ENCODE measurements at places on chromosomes 13 and 19.

GRCh38 chr19:38433268-38433733 is at the start of gene RYR1:
Gene RYR1 (plus strand): TSS chr19:38433691. CDS start chr19:38433830, 139 bp downstream.
- peak; percentile 68 for DNase-seq

- no peak for DNase-seq
These were observed 143.5 kb downstream of the DCT start for GRCh38 chr13:94335761-94336526.

DNA sequence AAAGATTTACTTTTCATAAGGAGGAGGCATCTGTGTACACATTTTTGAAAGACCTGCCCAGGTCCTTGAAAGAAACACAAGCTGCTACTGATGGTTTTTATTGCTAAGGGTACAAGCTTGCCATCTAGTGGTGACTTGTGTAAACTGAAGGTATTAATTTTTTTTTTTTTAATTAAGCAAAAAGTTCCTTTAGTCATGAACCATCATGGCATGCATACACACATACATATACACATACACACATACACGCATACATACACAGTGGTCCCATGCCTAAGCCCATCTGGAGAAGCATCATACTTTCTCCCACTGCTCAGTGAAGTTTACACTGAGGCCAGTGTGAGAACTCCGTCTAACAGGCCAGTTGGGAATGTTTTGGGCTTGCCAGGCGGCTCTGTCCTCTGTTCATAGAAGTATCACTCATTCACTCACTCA is 312.5 kb downstream of the DCLK1 start:
- DNase-seq, result no peak

- no peak for DNase-seq
These were observed 8.6 kb downstream of the VASP start for GRCh38 chr19:45515807-45516401.

DNA sequence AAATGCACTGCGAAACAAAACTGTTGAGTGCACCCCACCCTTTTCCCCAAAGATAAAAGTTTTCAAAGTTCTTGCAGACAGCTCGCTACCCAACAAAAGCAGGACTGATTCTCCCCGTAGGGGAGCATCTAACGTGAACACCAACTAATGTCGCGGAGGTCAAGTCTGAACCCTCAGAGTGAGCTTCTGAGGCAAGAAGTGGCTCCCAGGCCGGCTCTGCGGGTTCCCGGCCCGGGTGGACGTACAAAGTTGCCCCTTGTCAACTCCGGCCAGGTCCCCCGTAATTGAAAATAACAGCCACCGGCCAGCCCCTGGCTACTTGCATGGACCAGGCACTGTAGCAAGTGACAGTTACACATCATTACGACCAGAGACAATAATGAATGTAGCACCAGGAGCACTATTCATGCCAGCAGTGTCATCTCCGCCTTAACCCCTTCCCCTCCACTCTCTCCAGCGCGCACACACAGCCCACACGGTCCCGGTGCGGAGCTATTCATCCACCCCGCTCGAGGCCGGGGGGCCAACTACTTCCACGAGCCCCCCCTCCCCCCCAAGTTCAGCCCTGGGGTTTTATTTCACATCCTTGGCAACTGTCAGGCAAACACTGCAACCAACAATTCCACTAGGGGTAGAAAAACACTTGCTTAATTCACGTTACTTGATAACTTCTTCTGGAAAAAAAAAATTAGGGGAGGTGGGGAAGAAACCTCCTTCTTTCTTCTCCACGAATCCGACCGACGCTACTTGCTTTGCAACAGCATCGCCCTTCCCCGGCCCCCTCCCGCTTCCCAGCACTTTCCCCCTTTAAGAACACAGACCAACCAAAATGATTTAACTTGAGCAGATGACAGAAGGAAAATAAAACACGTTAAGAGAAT is 1.2 kb downstream of the KLF12 start:
- DNase-seq, result peak; percentile 39
